ENCODE measurements at places on chromosomes 2 and 18. TPM values are rescaled to one million over a fixed set of nuclear protein-coding genes. Genes with fewer than 3 reads are reported as not detected.

DNA sequence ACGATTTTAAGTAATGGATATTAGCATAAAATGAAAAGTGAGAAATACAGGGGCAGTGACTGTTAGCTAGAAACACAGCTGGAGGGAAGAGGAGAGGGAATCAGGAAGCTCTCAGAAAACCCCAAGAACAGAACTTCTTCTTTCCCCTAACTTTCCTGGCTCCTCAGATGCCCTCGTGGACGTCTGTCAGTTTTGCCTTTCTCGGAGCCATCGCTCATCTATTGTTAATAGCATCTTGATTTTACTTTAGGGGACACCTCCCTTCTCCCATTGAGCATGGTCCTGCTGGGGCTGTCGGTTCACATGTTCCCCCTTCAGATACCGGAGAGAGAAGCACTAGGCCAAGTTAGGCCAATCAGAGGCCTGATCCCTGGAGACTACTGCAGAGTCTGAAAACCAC is 2.3 kb upstream of the PLEK start:
- no peak for DNase-seq

- DNase-seq = no peak
Observed at GRCh38 chr2:204576362-204576979, 31.2 kb downstream of the PARD3B start.

DNA sequence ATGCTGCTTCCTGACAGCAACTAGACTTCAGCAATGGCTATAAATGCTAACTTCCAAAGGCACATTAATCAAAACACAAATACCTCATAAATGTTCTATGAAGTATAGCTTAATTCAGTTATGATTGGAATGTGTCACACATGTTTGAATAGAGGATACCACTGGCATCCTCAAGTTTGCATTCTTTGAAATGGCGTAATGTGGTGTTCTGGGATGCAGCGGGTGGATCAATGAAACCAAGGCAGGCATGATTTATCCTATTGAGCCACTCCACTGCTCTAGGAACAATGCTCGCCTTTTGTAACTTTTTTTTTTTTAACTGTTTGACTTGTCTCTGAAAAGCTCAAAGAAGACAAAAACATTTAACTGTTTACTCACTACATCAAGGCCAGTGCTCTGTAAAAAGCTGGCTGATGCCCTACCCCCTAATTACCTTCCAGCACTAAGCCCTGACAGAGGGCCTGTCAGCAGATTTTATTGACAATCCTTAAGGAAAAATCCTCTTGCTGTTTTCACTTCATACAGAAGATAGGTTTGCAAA is 278.8 kb upstream of the SESTD1 start:
- DNase-seq = no peak

DNA sequence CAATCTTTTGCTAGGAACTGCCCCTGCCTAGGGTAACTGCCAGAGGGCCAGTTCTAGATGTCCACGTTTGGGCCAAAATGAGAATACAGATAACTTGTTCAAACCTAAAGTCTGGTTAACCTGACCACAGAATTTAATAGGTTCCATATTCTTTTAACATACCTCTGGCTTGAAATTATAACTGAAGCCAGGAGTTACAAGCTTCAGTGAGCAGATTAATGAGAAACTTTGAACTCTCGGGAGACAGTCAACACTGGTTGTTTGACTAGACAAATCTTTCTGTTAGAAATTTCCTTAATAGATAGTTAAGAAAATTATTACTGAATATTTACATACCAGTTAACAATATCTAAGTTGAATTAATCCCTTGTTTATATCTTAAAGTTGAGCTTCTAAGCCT is 110.0 kb upstream of the KLF7 start:
- DNase-seq = no peak

DNA sequence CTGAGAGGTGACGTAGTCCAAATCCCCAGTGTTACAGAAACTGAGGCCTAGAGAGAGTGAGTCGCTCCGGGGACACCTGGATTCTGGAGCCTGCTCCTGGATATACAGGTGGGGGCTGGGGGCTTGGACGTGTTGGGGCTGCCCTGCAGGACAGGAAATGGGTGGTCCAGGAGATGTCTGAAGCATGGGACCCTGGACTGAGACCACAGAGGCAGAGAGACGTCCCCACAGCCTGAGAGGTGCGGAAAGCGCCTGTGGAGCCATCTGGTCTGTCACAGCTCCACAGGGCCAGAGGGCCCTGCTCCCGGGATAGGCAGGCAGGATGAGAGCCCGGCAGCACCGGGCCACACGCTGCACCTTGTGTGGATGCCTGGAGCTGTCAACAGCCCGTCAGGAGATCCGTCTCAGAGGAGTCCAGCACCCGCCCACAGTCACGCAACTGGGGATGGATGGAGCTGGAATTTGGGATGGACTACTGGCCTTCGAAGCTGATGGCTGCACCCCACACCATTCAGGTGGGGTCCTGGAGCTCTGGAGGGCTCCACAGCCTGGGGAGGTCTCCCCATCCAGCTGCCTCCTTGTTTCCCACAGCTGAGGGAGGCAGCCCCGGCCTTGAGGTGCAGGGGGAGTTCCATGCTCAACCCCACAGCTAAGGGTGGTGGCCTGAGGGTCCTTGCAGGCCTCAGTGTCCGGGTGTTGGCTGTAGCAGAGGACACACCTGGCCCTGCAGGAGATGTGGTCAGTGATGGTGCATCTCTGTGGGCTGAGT is 303.0 kb downstream of the NDUFA10 start:
- no peak for DNase-seq

DNA sequence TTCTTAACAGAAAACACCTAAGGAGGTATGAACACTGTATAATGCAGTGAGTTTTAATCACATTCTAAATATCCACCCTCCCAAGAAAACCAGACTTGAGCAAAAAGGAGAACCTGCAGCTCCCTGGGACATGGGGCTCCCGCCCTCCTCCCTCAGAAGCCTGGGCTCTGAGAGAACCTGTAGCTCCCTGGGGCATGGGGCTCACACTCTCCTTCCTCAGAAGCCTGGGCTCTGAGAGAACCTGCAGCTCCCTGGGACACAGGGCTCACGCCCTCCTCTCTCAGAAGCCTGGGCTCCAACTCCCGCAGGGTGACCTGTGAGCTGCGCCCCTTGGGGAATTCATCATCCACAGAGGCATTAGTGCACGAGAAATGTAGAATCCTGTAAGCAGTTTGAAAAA is 222.9 kb downstream of the SNTG2 start:
- no peak for DNase-seq

DNA sequence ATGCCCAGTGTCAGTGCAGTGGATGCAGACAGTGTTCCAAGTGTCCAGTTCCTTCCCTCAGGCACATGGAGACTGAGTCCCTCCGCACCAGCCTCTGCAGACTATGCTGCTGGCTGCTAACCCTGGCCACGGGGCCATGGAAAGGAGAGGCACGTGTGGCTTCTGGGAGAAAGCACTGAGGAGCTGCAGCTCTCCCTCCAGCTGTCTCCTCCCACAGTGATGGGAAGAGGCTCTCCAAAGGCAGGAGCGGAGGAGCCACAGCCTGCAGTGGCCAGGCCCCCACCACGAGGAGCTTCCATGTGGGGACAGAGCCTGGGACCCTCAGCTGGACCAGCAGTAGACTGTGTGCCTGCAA is 141.1 kb downstream of the NDUFA10 start:
- DNase-seq = no peak

- DNase-seq = peak; percentile 47
Observed at GRCh38 chr2:216081487-216082116, at the start of the genes PECR and TMEM169. Gene PECR (minus strand): TSS chr2:216081809. CDS start chr2:216081741, 68 bp downstream. Gene TMEM169 (plus strand): TSS chr2:216081919. CDS start chr2:216095964, 14,045 bp downstream.

GRCh38 chr2:134281815-134282419 is 28.0 kb downstream of the MGAT5 start:
- no peak for DNase-seq

GRCh38 chr2:203625701-203626100 is 80.7 kb upstream of the CD28 start:
- DNase-seq = peak; percentile 75

GRCh38 chr2:178177066-178177679 is 17.1 kb upstream of the OSBPL6 start:
- DNase-seq = no peak

GRCh38 chr2:19949071-19949470 is 40.8 kb downstream of the WDR35 start:
- DNase-seq = peak; percentile 48

- no peak for DNase-seq
Observed at GRCh38 chr18:35334821-35335220, 9.4 kb downstream of the ZNF24 start.

DNA sequence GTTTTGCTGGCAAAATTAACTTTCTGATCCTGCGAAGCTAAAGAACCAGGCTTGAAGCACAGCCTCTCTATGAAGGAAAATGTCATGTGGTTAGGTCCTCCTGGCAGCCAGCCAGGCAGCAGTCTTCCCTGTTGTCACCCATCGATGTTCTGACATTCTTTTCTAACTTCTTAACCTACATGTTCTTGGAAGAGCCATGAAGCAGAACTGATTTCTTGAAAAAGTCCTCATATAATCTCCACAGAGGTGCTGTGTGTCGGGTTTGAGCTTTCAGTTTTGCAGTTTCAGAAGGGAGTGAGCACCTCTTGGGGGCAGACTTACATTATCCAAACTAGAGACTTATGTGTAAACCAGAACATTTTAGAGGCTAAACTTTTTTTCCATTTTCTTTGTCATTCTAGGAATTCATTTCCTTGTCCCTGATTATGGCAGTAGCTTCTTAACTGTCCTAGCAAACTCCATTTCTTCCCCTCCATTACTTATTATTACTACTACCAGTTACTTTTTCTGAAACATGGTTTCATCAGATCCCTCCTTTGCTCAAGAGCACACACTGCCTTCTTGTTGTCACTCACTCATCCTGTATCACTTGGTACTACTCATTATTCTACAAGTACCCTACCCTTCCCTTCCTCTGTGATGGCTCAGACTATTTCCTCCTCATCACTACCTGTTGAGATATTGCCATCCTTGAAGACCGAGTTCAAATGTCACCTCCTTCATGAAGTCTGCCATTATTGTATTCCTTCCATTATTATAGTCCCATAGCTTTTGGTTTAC is 31.1 kb downstream of the DOK1 start:
- no peak for DNase-seq

DNA sequence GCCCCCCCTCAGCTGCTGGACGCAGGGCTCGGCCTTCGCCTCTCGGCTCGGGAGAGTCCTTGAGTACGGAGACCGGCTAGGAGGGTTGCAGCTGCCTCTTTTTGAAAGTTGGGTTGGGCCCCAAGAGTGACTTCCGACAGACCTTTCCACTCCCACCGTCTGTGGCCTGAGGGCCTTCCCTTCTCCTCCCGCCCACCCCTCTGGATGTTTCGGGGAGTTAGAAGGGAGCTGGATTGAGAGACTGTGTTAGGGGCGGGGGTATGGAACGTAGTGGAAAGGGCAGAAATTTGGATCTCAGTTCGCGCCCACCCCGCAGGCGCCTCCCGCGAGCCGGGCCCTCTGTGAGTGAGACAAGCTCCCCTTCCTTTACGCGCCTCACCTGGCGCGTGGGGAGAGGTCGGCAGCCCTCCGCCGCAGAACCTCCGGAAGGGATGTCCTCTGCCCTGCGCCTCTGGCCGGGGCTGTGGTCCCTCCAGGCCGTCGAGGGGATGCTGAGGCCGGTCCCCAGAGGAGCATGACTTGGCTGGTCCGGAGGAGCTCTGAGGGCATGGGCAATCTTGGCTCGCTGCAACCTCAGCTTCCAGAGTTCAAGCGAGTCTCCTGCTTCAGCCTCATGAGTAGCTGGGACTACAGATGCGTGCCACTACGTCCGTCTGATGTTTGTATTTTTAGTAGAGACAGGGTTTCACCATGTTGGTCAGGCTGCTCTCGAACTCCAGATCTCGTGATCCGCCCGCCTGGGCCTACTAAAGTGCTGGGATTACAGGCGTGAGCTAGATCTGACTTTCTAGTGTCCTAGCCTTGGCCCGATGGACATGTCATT is 15.9 kb downstream of the C2orf74 start:
- no peak for DNase-seq

GRCh38 chr2:74747411-74748080 is 86.4 kb upstream of the HK2 start:
- DNase-seq = no peak

- DNase-seq = no peak
Observed at GRCh38 chr2:16588565-16588964, 77.1 kb downstream of the CYRIA start.

- DNase-seq = no peak
Observed at GRCh38 chr2:163626639-163627109, 109.1 kb downstream of the FIGN start.

GRCh38 chr2:88933980-88934379 is 242.5 kb downstream of the RPIA start:
- DNase-seq = peak; percentile 16

- no peak for DNase-seq
Observed at GRCh38 chr2:27993402-27993787, 102.9 kb downstream of the BABAM2 start.

DNA sequence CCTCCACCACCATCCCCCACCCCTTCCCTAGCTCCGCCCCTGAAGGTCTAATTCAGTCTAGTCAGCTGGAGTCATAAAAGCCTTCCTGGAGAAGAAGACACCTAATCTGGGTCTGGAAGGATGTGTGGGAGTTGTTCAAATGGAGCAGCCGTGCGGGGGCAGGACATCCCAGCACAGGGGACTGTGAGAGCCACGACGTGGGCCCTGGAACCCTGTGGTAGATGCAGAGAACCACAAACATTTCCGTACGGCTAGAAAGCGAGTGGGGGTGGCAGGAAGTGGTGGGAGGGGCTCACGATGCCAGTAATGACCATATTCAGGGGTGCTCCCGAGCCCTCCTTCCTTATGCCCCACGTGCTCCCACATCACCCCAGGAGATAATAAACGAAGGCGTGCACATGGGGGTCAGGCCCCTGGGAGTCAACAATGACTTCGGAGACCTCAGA is 20.9 kb upstream of the COL6A3 start:
- DNase-seq = no peak

DNA sequence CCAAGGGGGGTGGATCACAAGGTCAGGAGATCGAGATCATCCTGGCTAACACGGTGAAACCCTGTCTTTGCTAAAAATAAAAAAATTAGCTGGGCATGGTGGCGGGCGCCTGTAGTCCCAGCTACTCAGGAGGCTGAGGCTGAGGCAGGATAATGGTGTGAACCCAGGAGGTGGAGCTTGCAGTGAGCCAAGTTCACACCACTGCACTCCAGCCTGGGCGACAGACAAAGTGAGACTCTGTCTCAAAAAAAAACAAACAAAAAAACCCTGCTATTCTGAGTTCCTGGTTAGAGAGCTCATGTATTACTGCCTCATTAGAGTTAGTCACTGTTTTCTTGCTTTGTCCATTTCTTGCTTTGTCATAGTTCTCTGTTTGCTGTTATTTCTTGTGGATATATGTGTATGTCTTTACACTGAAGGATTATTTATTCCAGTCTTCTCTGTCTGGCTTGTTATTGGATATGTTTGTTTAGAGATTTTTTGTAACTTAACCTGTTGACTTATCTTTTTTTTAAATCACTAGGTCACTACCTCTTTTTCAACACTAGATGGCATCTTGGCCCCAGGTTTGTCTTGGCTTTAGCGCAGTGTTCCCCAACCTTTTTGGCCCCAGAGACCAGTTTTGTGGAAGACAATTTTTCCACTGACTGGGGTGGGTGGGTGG is 17.0 kb downstream of the TTLL4 start:
- no peak for DNase-seq

- no peak for DNase-seq
Observed at GRCh38 chr2:239778042-239778851, 246.9 kb downstream of the NDUFA10 start.

Gene TMEFF2
- total RNA-seq = not detected

Gene DYNAP
- total RNA-seq = not detected

Gene TRMT61B
- 9.4 TPM for total RNA-seq

Gene MYOM1
- 0.26 TPM for total RNA-seq

Gene DSC1
- total RNA-seq = not detected

Gene FBXO48
- 0.25 TPM for total RNA-seq

Gene IFIH1
- total RNA-seq = 5.3 TPM

Gene MERTK
- 14.0 TPM for total RNA-seq

Gene STARD6
- total RNA-seq = 0.13 TPM

Gene COL5A2
- 37.0 TPM for total RNA-seq

Gene HOXD13
- total RNA-seq = not detected

Gene SLC19A3
- under 0.01 TPM for total RNA-seq
